ENCODE measurements at places on chromosomes 2 and 18.

- no peak for DNase-seq
These were observed 46.2 kb downstream of the UNC80 start for GRCh38 chr2:209817844-209818271.

- DNase-seq: no peak
These were observed 3.9 kb downstream of the IL18R1 start for GRCh38 chr2:102359527-102359926.

- no peak for DNase-seq
These were observed 61.4 kb downstream of the CCDC148 start for GRCh38 chr2:158395166-158395565.

- no peak for DNase-seq
These were observed 19.1 kb downstream of the PLA2R1 start for GRCh38 chr2:160043265-160043664.

DNA sequence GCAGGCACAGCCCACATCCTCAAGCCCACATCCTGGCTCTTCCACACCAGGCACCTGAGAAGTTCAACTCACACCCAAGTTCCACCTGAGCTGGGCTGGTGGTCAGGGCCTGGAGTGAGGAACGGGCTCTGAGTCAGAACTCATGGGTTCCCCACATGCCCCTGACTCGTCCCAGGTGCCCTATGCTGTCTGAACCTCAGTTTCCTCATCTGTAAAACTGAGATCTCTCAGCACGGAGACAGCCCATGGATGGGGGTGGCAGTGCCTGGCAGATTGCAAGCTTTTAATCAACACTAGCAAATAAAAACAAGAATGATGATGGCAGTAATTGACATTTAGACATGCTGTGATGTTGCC, 307.8 kb downstream of the NDUFA10 start:
- DNase-seq: no peak

DNA sequence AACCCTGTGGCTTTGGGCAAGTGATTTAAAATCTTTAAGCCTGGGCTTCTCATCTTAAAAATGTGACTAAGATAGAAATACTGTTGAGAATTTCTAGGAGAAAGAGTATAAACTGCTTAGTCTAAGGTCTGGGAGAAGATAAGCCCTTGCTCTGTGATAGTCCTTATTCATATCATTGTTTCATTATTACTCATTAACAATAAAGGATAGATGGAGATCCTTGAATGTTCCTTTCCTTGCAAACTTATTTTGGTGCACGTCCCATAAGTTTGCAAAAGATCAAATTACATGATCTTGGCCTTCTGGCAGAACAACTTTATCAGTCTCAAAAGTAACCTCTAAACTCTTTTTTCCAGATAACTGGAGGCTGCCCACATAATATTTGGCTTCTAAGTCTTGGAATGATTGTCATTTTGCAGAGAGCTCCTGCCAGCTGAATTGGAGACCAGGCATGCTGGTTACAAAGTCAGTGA, 138.3 kb downstream of the FAM124B start:
- DNase-seq: no peak

DNA sequence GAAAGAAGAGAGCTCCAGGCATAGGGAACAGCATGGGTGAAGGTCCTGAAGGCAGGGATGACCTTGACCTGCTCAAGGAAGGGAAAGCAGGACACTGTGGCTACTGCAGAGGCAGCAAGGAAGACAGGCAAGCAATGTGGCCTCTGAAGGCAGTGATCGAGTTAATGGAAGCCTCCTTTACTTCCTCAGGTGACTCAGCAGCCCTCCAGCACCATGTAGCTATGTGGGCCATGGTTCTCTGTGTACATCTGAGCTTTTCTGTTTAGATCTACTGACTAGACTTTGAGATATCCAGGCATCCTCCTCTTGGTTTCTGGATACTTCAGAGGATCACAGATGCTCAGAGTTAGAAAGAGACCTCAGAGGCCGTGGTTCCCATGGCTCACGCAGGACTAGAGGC, 107.3 kb upstream of the PID1 start:
- no peak for DNase-seq

DNA sequence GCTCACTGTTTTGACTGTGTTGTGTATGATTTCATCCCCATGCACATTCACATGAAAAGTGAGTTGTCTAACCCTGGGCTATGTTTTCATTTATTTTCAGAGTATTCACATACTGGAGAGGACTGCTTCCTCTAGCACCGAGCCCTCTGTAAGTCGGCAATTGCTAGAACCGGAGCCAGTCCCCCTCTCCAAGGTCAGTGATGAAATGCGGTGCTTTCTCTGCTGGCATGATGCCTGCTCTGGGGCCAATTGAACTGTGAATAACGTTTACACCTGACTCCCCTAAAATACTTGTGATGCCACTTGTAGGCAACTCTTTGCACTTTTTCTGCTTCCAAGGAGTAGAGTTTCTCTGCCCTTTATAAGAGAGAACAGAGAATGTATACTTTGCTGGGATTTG, 126.9 kb downstream of the PRKRA start:
- no peak for DNase-seq

GRCh38 chr18:49332706-49333406, 127.6 kb downstream of the DYM start:
- no peak for DNase-seq

DNA sequence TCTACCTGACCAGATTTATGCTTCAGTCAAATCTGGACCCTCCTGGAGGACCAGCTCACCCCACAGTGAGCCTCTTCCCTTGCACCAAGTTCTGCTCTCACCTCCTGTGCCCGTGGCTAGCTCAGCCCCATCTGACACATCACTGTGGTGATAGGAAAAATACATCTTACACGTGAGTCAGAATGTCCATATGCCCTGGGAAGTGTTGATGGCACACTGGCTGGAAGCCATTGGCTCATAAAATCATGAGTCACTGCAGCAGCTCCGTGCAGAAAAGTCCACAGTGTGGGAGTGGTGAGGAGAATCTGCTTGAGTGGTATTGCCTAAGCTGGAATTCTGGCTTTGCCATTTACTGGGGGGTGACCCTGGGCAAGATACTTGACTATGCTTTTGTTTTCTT, 42.6 kb upstream of the RAPGEF4 start:
- DNase-seq: no peak

DNA sequence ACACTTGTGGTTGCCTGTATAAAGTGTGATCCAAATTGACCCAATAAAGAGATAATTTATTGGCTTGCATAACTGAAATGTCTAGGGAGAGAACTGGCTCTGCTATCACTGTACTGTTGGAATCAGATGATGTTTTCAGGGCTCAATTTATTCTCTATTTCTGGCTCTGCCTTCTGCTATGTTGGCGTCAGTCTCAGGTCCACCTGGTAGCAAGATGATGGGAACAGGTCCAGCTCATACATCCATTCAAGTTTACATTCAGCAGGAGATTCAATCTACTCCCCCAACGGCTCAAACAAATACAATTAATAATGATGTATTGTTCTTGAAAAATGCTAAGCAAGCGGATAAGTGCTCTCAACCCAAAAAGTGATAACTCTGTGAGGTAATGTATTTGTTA, 297.7 kb upstream of the SYT4 start:
- no peak for DNase-seq

DNA sequence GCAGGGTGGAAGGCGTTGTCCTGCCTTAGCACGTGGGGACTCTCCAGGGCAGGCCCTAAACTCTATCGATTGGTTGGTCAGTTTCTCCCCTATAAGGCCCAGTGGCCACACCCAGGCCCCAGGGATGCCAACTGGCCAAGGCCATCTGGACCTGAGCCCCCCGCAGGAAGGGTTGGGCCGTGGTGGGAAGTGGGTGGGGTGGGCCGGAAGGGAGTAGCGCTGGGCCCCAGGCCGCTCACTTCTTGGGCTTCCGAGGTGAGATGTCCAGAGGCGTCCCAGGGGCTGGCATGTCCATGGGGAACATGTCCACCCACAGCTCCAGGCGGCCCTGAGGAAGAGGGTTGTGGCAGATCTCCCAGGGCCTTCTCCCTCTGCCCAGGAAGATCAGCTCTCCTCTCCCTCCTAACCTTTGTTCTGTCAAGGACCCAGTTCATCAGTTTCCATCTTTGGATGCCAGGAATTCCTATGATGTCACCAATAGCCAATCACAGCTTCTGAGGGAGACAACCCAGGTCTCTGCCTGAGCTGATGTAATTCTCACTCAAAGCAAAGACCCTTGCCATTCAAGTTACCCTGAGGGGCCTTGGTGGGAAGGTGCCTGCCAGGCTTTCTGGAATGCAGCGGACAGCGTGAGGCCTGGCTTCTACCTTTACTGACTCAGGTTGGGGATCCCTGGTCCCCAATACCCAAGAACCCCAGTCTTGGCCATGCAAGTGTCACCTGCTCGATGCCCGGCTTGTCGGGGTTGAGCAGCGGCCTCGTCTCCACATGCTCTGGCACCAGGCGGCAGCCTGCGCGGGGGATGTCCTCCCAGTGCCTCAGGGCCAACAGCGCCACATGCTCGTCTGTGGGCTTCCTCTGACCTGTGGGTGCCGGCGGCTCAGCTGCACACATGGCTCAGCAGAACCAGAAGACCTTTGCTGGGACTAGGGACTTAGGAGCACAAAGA, 14.4 kb downstream of the OTOF start:
- DNase-seq: no peak

DNA sequence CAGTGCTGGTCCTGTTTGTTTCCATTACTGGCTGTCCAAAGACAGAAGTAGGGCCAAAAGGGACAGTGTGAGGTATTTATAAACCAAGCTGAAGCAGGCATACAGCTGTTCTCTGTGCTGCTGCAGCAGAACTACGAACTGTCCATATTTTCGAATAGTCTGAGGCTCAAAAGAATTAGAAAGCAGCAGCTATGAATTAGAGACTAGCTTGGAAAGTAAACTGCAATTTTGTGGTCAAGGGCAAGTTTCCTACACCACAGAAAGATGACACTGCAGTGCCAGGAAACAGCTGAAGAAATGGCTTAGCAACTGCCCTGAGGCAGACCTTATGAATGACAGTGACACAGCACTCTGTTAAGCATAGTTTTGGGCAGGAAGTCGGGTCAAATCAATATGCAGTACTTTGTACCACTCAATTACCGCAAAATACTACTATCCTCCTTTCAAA, 125.3 kb downstream of the TMEM131 start:
- DNase-seq: no peak

GRCh38 chr2:163736433-163737189, 803 bp upstream of the FIGN start:
- no peak for DNase-seq

GRCh38 chr2:176107731-176108181, 676 bp downstream of the HOXD11 start:
- DNase-seq: no peak

DNA sequence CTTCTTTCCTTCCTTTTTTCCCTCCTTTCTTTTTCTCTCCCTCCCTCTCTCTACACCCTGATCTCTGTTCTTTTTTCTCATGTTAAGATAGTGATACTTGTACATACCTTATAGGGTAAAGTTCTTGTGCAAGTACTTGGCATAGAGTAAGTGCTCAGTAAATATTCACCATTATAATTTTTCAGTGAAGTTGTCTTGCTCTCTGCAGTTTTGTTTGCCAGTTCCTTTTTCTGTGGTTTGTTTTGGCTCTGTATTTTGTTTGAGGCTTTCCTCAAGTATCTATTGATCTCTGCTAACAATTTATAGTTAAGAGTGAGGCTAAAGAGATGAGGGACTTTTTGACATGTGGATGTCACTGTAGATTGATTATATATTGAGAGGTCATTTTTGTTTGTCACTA, 48.0 kb downstream of the MTX2 start:
- DNase-seq: no peak

DNA sequence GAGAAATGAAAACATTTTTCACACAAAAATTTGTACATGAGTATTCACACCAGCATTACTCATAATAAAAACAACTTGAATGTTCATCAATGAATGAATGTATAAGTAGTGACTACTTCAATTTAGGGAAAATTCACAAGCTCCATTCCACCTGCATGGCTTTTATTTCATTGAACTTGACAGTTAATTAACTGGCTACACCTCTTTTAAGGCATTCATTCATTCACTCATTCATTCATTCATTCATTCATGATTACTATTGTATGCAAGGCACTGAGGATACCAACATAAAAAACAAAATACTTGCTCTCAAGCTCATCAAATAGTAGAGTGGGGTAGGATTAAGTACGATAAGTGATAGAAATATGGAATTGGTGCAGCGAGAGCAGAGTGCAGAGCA, 198.3 kb upstream of the DLGAP1 start:
- no peak for DNase-seq

- no peak for DNase-seq
These were observed 85.8 kb upstream of the FAM237A start for GRCh38 chr2:206556357-206556949.

GRCh38 chr2:187528042-187528441, 26.2 kb downstream of the TFPI start:
- no peak for DNase-seq

DNA sequence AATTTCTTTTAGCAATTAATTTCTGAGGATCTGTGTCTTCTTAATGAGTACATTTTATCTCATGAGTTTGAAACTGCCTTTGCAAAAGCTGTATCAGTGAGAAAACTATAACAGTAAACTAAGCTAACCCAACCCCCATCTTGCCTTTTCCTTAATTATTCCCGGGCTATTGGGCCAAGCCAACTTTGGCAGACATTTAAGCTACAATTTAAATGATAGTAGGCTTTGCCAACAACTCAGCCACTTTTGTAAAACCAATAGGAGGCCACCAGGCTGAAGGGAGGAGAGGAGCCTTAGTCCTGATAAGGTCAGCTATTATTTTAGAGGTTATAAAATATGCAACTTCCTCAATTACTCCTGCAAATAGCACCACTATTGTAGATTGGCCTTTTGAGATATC, 218.0 kb upstream of the KCNJ3 start:
- DNase-seq: no peak

- no peak for DNase-seq
These were observed 233.1 kb upstream of the MEX3C start for GRCh38 chr18:51430538-51430937.

DNA sequence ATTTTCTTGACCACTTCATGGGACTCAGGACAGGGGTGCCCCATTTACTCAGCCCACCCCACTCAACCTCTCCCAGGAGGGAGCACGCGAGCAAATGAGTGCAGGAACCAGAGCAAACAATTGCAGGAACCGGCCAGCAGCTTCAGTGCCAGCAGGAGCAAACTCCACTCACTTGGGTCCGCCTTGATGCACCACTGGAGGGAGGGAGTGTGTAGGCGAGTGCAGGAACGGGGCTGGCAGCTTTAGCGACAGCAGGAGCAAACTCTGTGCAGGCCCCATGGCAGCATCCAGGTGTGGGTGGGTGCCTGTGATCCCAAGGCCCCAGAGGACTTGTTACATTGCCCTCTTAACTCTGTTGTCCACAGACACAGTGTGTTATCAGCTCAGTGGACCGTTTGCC, 1667.3 kb upstream of the CELF4 start:
- DNase-seq: no peak

GRCh38 chr2:176732780-176733179, 463.5 kb downstream of the MTX2 start:
- no peak for DNase-seq

GRCh38 chr2:177897278-177897677, 175.3 kb downstream of the PDE11A start:
- DNase-seq: no peak

Measured in T-helper 22 cell (primary cell).